ENCODE measurements at places on chromosomes 1 and 21. TPM values are rescaled to one million over a fixed set of nuclear protein-coding genes. Genes with fewer than 3 reads are reported as not detected.

KCNT2 gene
- total RNA-seq: 0.69 TPM

BCL2L15 gene
- total RNA-seq: not detected

PDC gene
- total RNA-seq: not detected

KCNK2 gene
- total RNA-seq: not detected

VANGL2 gene
- total RNA-seq: 0.06 TPM

IL20 gene
- total RNA-seq: not detected

CFHR5 gene
- total RNA-seq: not detected

LCE3E gene
- not detected for total RNA-seq

DNA sequence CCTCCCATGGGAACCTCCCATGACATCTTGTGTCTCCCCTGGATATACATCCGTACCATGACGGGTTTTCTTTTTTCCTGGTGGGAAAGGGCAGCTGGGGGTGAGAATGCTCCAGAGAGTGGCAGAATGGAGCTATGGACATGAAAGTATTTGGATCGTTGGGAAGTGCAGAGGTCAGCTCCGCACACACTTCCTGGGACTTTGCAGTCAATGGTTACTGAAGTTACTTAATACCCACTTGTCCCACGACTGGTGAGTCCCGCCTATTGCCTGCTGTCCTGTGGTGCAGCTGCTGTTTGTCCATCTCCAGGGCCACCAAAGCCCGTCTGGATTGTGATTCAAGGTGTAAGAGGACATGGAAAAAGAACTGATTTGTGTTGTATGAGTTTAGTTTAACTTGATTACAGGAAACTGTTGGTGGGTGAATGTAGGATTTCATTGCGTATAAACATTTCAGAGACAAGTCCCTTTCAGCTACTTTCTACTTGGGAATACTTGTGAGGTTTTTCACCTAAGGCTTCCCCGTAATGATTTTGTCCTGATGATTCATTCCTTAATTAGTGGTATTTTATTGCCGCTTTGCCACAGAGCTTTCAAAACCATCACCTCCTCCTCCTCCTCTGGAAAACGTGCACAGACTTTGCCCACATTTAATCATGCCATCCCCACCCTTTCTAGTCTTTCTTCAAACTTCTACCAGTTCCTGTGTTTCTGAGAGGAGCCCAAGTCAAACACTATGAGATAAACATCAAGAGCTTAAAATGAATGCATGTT lies 308.8 kb downstream of the KIF26B start:
- no peaks in the 10 kb centered on the region for H3K4me1 ChIP-seq
- no peak overlapping the region for H3K27ac ChIP-seq
- H3K27me3 ChIP-seq: peaks cover 89% of the 10 kb centered on the region
- DNase-seq: no peak
- H3K4me3 ChIP-seq: no peak overlapping the region

- no peak overlapping the region for H3K27ac ChIP-seq
- H3K27me3 ChIP-seq: no peaks in the 10 kb centered on the region
- no peak overlapping the region for H3K4me3 ChIP-seq
- no peaks in the 10 kb centered on the region for H3K4me1 ChIP-seq
- H3K36me3 ChIP-seq: no peaks in the 10 kb centered on the region
Observed at GRCh38 chr1:211587123-211587522, 8.2 kb upstream of the SLC30A1 start.

GRCh38 chr21:14736162-14736561 lies 190.0 kb upstream of the SAMSN1 start:
- peaks cover 11% of the 10 kb centered on the region for H3K4me1 ChIP-seq
- DNase-seq: no peak
- H3K27ac ChIP-seq: no peak overlapping the region
- no peaks in the 10 kb centered on the region for H3K27me3 ChIP-seq

- H3K27ac ChIP-seq: no peak overlapping the region
- no peak for DNase-seq
- no peaks in the 10 kb centered on the region for H3K36me3 ChIP-seq
- peaks cover 66% of the 10 kb centered on the region for H3K27me3 ChIP-seq
- no peaks in the 10 kb centered on the region for H3K4me1 ChIP-seq
Observed at GRCh38 chr1:234780531-234781162, 170.7 kb upstream of the IRF2BP2 start.

DNA sequence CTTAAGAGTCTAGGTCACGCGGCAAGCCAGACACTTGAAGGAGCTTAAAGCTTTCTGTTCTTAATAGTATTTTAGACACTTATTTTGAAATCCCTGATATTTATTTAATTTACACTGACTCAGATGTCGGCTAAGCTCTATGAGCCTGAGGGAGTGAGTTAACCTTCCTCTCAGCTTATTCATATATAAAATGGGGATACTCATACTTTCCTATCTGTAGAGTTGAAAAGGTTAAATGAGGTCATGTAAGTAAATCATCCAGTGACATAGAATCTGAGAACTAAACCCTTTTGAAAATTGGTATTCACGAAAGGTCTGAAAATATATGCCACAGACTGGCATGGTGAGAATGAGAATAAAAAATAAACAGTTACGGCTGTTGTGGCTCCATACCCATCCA lies 1.4 kb upstream of the GPR161 start:
- no peak overlapping the region for H3K4me3 ChIP-seq
- H3K4me1 ChIP-seq: peaks cover 25% of the 10 kb centered on the region
- no peaks in the 10 kb centered on the region for H3K36me3 ChIP-seq
- DNase-seq: peak; percentile 53
- no peak overlapping the region for H3K27ac ChIP-seq
- no peaks in the 10 kb centered on the region for H3K27me3 ChIP-seq

DNA sequence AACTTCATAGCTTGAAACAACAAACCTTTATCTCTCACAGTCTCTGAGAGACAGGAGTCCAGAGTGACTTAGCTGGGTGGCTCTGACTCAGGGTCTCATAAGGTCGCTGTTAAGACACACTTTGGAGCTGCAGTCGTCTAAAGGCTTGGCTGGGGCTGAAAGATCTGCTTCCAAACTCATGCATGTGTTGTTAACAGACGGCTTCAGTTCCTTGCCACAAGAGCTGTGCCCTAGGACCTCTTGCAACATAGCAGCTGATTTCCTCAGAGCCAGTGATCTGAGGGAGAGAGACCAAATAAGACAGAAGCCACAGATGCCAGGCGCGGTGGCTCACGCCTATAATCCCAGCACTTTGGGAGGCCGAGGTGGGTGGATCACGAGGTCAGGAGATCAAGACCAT lies 176.8 kb downstream of the DISC1 start:
- H3K27me3 ChIP-seq: no peaks in the 10 kb centered on the region
- H3K4me3 ChIP-seq: no peak overlapping the region
- no peak overlapping the region for H3K27ac ChIP-seq
- no peaks in the 10 kb centered on the region for H3K36me3 ChIP-seq
- peaks cover 6% of the 10 kb centered on the region for H3K4me1 ChIP-seq

DNA sequence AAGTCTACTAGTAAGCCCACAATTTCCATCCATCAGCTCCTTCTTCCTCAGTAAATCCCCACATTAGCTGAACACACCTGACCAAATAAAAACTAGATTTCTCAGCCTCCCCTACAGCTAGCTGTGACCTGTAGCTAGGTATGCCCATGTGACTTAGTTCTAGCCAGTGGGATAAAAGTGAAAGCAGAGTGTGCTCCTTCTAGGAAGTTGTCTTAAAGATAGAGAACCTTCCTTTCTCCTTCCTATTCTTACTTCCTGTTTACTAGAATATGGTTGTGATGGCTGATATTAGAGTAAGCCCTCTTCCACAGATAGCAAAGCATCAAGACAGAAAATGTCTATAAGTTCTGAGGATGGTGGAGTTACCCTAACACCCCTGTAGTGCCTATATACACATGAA lies 67.0 kb downstream of the PIK3R3 start:
- H3K27me3 ChIP-seq: no peaks in the 10 kb centered on the region

DNA sequence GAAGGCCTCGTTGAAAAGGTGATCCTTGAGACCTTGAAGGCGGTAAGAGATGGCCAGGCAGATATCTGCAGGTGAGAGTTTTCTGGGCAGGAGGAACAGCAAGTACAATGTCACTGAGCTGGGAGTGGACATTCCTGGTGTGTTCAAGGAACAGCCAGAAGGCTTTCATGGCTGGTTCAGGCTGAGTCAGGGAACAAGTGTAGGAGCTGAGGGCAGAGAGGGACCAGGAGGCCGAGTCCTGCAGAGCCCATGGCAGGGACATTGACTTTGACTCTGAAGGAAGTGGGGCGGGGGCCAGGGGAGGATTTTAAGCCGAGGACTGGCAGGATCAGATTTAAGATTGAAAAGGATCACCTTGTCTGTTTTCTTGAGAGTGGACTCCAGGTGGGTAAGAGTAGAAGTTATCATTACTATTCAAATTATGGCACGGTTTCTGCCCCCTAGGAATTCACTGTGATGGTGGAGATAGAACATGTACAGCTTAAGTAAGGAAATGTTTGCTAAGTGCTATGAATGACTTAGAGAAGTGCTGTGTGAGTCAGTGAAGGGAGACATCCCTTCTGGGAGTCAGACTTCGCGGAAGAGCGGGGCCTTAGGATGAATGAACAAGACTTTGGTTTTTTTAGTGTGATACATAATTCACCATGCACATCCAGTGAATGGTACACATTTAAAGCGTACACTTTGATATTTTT lies 202.3 kb downstream of the KIF26B start:
- no peaks in the 10 kb centered on the region for H3K36me3 ChIP-seq
- no peak overlapping the region for H3K4me3 ChIP-seq
- H3K27me3 ChIP-seq: peaks cover 63% of the 10 kb centered on the region
- no peak for DNase-seq
- H3K27ac ChIP-seq: no peak overlapping the region
- no peaks in the 10 kb centered on the region for H3K4me1 ChIP-seq

DNA sequence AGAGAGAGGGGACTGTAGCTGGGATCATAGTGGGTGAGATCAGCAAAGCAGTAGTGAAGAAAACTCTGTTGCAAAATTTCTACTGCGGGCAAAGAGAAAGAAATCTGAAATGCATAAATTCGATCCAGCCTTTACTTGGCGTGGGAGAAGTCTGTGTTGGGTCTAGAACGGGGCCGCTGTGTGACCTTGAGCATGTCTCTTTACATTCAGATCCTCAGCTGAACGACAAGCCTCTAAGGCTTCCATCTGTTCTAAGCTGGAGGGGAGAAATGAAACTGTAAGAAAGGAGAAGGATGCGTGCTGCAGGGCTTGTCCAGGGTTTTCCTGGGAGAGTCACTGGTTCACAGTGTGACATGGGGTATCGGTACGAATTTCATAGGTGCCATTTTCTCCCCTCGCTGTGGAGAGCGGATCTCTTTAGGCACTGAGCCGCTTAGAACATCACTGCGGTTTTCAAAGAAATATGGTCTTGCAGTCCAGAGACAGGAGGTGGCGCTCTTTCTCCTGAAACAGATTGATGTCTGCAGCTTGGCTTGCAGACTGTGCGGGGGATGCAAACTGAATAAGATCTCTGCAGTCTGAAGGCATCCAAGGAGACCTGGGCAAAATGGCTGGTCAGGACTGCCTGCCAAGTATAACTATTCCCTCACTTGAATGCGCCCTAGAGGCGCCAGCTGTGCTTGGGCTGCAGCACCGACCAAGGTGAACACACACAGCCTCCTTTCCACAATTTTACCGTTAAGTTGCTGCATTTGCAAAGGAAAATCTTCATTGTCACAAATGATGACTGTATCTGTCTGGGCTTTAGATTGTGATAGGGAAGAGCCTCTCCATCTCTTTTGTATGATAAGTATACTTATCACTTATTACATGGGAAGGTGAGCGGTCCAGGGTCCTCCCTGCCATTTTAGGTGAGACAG lies 104.1 kb downstream of the XCL2 start:
- no peak overlapping the region for H3K27ac ChIP-seq
- no peaks in the 10 kb centered on the region for H3K4me1 ChIP-seq
- H3K27me3 ChIP-seq: no peaks in the 10 kb centered on the region
- DNase-seq: peak; percentile 96
- no peaks in the 10 kb centered on the region for H3K36me3 ChIP-seq
- peak overlapping the region; percentile 57 for H3K4me3 ChIP-seq

DNA sequence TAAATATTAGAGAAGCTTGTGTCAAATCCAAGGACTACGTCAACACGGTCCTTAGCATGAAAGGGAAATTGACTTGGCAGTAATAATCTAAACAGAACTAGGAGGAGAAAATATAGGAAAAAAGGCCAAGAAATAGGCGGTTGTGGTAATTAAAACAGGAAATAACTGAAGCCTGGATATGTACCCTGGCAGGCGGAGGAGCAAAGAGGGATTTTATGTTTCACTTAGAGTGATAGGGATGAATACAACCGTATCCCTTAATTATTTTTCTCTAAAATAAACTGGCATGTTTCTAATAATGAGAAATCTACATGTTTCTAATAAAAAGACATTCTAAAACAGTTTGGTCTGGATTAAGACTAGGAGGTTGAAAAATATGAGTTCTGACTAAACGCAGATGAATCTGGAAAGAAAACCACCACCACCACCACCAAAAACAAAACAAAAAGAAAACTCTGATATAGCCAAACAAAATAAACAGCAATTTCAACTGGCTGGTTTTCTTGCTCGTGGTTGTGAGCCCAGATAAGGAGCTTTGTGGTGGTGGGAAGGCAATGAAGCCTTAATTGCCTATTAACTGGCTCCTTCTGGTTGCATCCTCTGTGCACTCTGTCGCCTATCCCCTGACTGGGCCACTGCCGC lies 334.2 kb upstream of the SNX7 start:
- no peaks in the 10 kb centered on the region for H3K36me3 ChIP-seq
- no peak for DNase-seq
- H3K4me1 ChIP-seq: peaks cover 91% of the 10 kb centered on the region
- no peak overlapping the region for H3K4me3 ChIP-seq
- H3K27ac ChIP-seq: peak overlapping the region; percentile 97
- H3K27me3 ChIP-seq: no peaks in the 10 kb centered on the region

DNA sequence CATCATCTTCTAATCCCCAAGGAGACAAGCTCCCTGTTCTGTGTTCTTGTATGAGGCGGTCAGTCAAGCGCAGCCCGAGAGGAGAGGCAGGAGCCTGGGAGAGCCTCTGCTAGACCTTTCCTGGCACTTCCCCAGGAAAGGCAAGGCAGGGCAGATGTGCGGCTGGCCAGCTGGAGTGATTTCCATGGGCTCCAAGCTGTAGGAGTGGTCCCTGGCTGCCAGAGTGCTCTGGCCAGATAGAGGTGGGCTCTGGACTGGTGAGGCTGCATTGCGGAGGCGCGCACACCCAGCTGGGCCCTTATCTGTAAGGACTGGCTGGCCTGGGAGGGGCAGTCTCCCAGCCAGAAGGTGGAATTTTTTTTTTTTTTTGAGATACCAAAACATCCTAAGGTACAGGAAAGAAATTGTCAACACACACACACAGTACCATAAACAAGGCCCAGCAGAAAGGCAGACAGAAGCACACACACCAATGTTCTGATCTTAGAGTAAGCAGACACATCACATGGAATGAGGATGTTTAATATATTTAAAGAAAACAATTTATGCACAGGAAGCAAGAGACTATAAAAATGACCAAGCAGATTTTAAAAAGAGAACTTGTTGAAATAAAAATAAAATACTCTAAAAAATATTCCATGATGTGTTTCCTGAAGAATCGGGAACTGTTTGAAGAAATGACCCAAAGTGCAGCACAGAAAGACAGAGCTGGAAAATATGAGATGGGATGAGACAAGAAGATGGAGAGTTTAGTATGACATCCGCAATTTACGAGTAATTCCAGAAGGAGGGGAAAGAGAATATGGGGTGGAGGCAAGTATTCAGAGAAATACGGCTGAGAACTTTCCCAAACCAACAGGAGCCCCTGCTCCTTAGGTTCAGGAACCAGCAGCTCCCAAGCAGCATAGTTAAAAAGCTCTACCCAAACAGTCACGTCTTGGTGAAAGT lies 13.4 kb downstream of the IBA57 start:
- no peak overlapping the region for H3K27ac ChIP-seq
- no peak overlapping the region for H3K4me3 ChIP-seq
- no peaks in the 10 kb centered on the region for H3K27me3 ChIP-seq
- H3K4me1 ChIP-seq: no peaks in the 10 kb centered on the region
- no peaks in the 10 kb centered on the region for H3K36me3 ChIP-seq

- H3K4me3 ChIP-seq: no peak overlapping the region
- no peak overlapping the region for H3K27ac ChIP-seq
- DNase-seq: no peak
- H3K36me3 ChIP-seq: no peaks in the 10 kb centered on the region
- peaks cover 27% of the 10 kb centered on the region for H3K4me1 ChIP-seq
- no peaks in the 10 kb centered on the region for H3K27me3 ChIP-seq
Observed at GRCh38 chr1:234535763-234536515, 57.0 kb upstream of the TARBP1 start.

All from PC-3 (cell line).